ENCODE measurements at places on chromosomes 1 and 21. TPM values are rescaled to one million over a fixed set of nuclear protein-coding genes. Genes with fewer than 3 reads are reported as not detected.

GRCh38 chr1:195238313-195238712 is 1369.9 kb downstream of the KCNT2 start:
- no peak for DNase-seq

GRCh38 chr21:39422527-39423241 is 22.9 kb downstream of the LCA5L start:
- DNase-seq, result no peak

DNA sequence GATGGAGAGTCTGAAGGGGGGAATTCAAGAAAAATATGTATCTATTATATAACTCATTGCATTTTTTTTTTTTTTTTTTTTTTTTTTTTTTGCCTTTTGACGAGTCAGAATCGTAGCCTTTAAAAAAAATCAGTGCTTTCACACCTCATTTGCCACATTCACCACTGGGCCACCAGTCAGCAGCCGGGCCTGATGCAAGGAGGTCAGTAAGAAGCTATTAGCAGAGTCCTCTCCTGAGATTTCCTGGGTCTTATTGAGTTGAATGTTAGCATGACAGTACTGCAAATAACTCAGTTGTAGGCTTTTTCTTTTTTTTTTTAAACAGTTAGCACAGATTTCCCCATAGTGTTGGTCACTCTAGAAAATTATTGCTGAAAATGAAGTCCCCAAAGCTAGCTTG is 139.8 kb downstream of the SPATA17 start:
- DNase-seq, result no peak

DNA sequence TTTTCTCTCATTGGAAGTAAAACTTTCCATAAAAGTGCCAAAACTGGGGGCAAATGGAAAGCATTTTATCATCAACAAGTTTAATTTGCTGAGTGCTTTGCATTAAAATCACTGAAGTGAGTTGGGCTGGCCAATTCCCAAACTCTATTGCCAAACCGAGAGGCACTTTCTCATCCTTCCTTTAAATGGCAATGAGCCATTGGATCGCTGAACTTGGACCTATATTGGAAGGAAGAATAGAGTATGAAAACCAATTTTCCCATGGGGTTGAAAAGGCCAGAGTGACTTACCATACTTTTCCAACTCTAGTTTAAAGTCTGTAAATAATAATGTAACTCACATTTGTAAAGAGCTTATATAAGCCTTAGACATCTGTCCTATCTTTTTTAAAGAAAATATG is 189.1 kb upstream of the C1orf87 start:
- DNase-seq, result no peak

The LMO4 gene
- total RNA-seq, result 18.2 TPM

The PRELP gene
- total RNA-seq, result not detected

The EVA1C gene
- total RNA-seq, result not detected

Data from HepG2 (cell line).